ENCODE measurements at places on chromosomes 7 and 10. TPM values are rescaled to one million over a fixed set of nuclear protein-coding genes. Genes with fewer than 3 reads are reported as not detected.

- DNase-seq, result no peak
Observed at GRCh38 chr7:43105521-43106120, 6.8 kb upstream of the HECW1 start.

DNA sequence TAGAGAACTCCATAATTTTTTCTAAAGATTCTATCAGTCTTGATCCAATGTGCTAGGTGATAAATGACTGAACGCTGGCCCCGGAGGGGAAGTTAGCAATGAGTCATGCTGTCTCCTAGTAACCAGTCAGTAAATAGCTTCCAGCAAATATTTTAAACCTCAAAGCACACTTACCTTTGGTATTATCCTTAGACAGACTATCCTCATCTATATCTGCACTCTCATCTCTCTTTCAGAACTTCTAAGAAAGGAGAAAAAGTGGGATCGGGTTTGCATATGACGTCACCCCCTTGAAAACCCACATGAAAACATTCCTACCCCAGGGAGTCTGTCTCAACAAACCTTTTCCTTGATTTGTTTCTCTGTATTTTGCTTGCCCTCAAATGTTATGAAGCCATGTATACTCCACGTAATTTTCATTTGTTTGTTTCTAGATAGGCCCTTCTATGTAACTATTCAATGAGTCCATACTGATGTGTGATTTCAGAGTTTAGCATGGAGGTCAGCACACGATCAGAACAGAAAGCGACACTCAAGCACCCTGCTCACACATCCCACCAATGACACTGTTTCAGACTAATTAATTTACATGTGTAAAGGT, 174.9 kb upstream of the NRP1 start:
- DNase-seq, result peak; percentile 44

GRCh38 chr10:88472540-88472939, 110.6 kb downstream of the RNLS start:
- DNase-seq, result no peak

DNA sequence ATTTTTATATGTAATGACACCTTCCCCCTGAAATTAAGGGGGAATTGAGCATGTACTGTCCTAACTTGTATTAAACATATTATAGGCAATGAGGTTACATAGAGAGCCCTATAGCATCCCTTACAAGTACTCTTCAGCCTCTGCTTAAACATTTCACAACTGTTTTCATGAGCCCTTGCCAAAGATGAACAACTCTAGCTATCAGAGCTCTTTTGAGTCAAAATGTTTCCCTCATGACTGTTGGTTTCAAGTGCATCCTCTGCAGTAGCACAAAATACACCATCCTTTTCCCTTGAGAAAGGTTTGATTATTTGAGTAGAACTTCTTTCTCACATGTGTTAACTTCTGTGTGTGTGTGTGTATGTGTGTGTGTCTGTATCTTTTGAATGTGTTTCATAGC, 1157.6 kb upstream of the CELF2 start:
- DNase-seq, result no peak

GRCh38 chr10:9211228-9211627, 1156.7 kb downstream of the GATA3 start:
- DNase-seq, result no peak

NCF1 gene
- total RNA-seq, result 3.9 TPM

GRCh38 chr7:155764438-155764793, 47.8 kb downstream of the SHH start:
- no peak for DNase-seq

- no peak for DNase-seq
Observed at GRCh38 chr7:14218338-14218737, 228.9 kb upstream of the ETV1 start.

DNA sequence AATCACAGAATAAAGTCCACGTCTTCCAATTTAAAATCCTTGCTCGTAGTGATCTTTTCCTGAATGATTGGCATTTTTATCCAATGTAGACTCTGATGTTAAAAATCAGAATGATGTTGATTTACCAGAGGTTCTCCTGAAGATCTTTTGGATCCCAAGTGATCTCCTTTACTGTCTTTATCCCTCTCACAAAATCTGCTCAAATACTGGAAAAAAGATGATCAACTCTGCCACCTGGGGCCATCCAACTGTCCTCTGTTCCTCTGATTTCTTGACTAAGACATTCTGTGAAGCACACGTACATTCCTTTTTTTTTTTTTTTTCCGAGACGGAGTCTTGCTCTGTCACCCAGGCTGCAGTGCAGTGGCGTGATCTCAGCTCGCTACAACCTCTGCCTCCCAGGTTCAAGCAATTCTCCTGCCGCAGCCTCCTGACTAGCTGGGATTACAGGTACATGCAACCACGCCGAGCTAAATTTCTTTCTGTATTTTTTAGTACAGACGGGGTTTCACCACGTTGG, 18.0 kb upstream of the ADRB1 start:
- no peak for DNase-seq

- no peak for DNase-seq
Observed at GRCh38 chr7:31146030-31146429, 93.9 kb downstream of the ADCYAP1R1 start.

GRCh38 chr7:146345251-146345650, 228.7 kb downstream of the CNTNAP2 start:
- no peak for DNase-seq

HOXA7 gene
- not detected for total RNA-seq

DNA sequence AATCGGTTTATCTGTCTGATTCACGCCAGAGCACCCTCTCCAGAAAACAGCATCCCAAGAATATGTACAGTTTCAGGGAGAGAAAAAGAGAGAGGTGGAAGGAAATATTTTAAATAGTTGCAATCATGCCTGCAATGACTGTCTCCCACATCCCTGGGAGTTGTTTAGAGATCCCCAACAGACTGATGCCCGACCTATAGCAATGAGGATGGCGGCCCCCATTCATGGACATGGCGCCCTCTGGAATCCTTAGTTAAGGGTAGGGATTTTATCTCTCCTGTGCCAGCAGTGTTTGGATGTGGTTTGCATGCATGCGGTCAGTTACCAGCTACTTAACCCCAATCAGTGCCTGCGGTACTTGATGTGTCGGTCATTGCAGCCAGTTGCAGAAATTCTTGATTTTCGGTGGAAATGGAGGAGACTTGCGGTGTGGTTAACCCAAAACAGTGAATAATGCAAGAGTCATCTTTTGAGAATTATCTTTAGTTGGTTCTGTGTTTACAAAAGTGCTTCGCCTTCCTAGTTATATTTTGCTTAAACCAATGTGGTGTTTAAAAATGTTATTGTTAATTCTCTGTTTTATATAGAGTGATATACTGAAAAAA, 186.0 kb upstream of the TCF7L2 start:
- no peak for DNase-seq

- DNase-seq, result no peak
Observed at GRCh38 chr7:133428876-133429275, 176.0 kb downstream of the EXOC4 start.
